ENCODE measurements at places on chromosomes 4 and X. TPM values are rescaled to one million over a fixed set of nuclear protein-coding genes. Genes with fewer than 3 reads are reported as not detected.

PRICKLE3 gene
- 22.4 TPM for total RNA-seq

POU3F4 gene
- total RNA-seq = not detected

LRCH2 gene
- total RNA-seq = 0.01 TPM

IQSEC2 gene
- total RNA-seq = 40.0 TPM

TFE3 gene
- 63.0 TPM for total RNA-seq

FGD1 gene
- 7.7 TPM for total RNA-seq

OPRPN gene
- not detected for total RNA-seq

ZDHHC9 gene
- total RNA-seq = 41.0 TPM

PPM1K gene
- 1.4 TPM for total RNA-seq

ZAR1 gene
- 0.10 TPM for total RNA-seq

DOCK11 gene
- total RNA-seq = 4.1 TPM

SLITRK4 gene
- total RNA-seq = 0.02 TPM

CTAG2 gene
- not detected for total RNA-seq

EGF gene
- total RNA-seq = 0.27 TPM

DCLK2 gene
- 9.3 TPM for total RNA-seq

SSX3 gene
- total RNA-seq = not detected

USP53 gene
- total RNA-seq = 8.8 TPM

BMX gene
- not detected for total RNA-seq

PGAM4 gene
- total RNA-seq = 0.17 TPM

CTSO gene
- total RNA-seq = 1.1 TPM

SHISA3 gene
- total RNA-seq = not detected

KIAA1210 gene
- total RNA-seq = not detected

IL9R gene
- 0.09 TPM for total RNA-seq

CYSLTR1 gene
- total RNA-seq = not detected

PPP4R3C gene
- not detected for total RNA-seq

FAM133A gene
- total RNA-seq = 0.69 TPM

SRPX2 gene
- total RNA-seq = 3.3 TPM

BMP2K gene
- total RNA-seq = 13.2 TPM

CSAG2 gene
- not detected for total RNA-seq

DDX60 gene
- total RNA-seq = 2.7 TPM
